Stimulated activated CD8-positive, alpha-beta memory T cell treated with anti-CD3 and anti-CD28 coated beads, Interleukin-4, amount 100 ng/mL, for 4 hours (primary cell): ENCODE measurements at places on chromosomes 2 and 18.

GRCh38 chr2:207525296-207525695 lies 4.5 kb upstream of the CREB1 start:
- DNase-seq: no peak

GRCh38 chr18:24725644-24726415 lies 265.4 kb downstream of the HRH4 start:
- DNase-seq: no peak

DNA sequence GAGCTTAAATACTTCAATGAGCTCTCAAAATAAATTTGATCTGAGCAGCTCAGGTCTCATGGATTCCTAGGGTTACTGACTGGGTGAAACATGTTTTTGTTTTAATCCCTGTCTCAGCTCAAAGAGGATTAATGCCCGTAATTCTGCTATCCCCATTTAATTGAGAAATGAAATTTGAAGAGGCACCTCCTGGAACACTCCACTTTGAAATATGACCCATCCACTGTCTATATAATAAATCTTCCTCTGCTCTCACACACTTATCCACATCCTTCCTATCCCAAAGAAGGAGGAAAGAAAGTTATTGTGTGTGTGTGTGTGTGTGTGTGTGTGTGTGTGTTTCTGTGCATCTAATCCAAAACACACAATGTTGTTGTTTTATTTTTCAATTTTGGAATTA lies 2082.4 kb upstream of the PIK3C3 start:
- DNase-seq: no peak

GRCh38 chr2:224849264-224849663 lies 133.1 kb upstream of the CCDC195 start:
- DNase-seq: no peak

DNA sequence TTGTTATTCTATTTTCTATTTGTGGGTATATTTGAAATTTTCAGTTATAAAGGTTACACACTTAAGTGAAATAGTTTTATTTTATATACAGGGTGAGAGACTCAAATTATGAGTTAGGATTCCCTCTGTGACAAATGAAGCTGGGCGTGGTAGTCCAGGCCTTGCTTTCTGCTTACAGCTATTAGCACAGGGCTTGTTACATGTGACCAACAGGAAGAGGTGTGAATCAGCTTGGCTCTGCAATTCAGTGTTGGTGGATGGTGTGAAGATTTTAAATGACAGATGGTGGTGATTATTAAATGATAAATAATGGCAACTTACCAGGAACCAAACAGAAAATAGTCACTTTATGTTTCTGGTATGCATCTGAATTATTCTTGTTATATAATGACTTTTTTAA lies 64.4 kb upstream of the NOSTRIN start:
- no peak for DNase-seq

DNA sequence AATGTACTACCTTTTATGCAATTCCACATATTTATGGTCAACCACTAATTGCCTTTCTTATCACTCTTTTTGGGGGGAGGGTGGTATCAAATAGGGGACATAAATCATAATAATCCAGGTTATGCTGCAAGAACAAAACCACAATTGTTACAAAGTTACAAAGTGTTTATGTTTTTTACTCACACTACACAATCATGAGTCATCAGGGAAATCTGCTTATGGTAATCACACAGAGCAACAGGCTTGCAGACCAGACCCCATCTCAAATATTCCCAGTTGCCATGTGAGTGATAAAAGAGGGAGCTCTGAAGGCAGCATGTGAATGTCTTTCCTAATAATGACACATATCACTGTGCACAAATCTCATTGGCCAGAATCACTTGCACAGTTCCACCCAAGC lies 304.7 kb upstream of the TMEFF2 start:
- DNase-seq: no peak

DNA sequence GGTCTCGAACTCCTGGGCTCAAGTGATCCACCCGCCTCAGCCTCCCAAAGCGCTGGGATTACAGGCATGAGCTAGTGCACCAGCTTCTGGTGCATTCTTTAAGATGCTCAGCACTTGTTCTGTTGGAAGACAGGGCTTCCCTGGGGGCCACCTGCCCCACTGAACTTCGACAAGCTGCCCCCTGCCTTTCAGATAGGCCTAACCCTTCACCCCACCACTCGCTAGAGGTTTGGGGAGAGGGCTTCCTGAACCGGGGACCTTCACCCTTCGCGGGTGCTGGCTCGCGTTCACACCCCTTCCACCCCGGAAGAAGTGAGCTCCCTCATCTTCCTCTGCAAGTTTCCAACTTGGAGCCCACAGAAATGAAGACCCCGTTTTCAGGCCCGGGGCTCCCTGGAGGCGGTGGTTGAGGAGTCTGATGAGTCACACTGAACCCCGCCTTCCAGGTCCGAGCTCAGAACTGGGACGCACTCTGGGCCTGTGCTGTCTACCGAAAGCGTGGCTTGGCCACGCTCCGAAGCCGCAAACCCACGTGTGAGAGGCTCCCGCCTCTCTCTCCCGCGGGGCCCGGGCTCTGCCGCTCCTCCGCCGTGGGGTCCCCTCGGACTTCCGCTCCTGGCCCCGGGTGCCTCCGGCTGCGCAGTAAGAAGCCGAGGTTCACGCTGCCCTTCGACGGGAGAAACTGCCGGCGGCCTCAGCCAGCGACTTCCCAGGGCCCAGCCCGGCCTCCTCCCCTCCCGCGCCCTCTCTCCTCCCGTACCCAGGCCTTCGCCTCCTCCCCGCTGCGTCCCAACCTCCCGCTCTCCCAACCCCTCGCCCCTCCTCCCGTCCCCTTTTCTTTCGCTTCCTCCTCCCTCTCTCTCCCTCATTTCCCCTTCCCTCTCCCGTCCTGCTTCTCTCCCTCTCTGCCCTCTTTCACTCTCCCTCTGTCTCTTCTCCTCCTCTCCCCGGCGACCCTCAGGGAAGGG lies 47.5 kb upstream of the SP3 start:
- DNase-seq: no peak

DNA sequence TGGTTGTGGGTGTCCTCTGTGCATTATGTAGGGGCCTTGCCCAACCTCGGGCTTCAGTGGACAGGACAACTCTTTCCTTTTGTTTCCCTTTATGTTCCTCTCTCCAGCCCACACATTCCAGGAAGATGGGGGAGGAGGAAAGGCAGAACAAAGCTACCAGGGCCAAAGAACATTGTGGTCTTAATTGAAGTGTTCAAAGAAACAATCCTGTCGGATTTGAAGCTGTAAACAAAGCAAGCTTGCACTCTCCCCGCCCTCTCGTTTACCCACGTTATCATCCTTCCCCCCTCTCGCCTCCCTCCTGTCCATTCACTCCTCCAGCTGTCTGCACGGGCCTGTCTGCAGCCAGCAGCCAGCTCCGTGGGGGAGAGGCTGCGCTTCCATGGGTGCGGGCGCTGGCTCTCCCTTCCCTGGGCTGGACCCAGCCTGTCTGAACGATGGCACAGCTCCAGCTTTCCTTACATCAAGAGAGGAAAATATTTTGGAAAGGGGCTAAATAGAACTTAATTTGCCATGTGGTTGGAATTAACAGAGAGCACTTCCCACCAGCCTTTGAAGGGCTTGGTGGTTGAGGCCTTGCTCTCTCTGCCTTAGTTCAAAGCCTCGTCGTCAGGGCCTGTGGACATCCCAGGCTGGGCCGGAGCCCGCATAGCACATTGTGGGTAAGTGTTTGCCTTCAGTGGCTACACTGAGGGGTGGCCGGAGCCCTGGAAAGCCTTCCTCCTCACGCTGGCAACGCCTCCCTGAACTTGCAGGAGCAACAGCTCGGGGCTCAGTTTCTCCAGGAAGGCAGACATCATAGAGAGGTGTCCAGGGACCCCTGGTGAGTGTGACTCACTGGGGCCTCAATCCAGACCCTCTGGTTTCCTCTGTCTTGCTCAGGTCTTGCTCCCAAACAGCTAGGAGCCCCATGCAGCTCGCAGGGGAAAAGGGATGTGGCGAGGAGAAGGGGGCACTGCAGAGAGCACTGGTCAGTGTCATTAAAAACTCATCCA lies 60.6 kb upstream of the HS6ST1 start:
- DNase-seq: no peak

DNA sequence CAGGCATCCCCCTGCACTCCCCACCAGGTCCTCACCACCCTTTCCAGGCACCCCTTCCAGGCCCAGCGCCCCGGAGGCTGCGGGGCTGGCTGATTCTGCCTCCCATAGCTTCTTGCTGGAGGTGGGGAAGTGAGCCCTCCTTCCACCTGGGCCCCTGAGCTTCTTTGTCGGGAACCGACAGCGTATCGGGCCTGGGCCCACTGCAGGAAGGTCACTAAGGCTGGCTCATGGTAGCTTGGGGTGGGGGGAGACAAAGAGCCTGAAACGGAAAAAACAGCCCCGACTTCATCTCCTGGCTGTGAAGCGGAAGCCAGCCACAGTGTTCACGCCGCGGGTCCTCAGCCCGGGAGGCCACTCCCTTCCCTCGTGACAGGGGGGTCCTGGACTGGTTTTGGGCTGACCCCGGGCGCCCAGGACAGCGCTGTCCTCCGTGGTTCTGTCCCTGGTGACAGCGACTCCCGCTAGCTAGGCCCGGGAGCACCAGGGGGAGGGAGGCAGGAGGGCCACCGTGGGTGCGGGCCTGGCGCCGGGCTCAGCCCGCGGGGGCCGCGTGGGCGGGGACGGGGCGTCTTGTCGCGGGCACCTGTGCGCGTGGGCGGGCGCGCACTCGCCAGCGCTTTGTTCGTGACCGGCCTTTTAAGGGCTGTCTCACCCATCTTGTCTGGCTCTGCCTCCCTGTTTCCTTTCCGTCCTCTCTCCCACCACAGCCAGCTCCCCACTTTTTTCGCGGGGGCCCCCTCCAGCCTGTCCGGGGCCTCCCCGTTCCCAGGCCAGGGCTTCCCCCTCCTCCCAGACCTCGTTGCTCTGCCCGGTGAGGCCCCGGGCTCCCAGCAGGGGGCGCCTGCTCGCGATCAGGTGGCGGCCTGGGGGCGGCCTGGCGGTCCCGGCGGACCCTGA lies 64.9 kb downstream of the DNMT3A start:
- DNase-seq: peak; percentile 58

- no peak for DNase-seq
Measured at GRCh38 chr2:212549941-212550340, 11.3 kb upstream of the ERBB4 start.

DNA sequence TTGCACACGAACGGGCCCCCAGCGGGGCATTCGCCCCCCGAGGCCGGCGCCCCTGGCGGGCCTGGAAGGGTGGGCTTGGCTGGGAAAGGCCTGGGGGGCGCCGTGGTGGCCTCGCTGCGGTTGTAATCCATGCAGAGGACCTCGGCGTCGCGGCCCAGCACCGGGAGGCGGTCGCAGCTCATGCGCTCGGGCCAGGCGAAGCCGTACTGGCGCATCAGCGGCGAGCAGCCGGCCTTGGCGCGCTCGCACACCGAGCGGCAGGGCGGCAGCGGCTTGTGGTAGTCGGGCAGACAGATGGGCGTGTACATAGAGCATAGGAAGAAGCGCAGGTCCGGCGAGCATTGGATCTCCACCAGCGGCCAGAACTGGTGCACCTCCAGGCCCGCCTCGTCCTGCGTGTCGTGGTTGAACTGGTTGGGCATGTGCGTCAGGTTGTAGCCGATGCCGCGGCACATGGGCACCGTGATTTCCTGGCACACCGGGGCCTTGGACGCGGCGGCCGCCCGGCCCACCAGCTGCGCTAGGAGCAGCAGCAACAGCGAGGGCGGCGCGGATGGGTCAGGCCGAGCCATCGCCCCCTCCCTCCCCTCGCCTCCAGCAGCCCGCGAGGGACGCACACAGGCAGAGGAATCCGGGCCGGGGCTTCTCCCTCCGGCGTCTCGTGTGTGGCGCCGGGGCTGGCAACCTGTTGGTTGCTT lies 1.4 kb downstream of the FZD5 start:
- no peak for DNase-seq

DNA sequence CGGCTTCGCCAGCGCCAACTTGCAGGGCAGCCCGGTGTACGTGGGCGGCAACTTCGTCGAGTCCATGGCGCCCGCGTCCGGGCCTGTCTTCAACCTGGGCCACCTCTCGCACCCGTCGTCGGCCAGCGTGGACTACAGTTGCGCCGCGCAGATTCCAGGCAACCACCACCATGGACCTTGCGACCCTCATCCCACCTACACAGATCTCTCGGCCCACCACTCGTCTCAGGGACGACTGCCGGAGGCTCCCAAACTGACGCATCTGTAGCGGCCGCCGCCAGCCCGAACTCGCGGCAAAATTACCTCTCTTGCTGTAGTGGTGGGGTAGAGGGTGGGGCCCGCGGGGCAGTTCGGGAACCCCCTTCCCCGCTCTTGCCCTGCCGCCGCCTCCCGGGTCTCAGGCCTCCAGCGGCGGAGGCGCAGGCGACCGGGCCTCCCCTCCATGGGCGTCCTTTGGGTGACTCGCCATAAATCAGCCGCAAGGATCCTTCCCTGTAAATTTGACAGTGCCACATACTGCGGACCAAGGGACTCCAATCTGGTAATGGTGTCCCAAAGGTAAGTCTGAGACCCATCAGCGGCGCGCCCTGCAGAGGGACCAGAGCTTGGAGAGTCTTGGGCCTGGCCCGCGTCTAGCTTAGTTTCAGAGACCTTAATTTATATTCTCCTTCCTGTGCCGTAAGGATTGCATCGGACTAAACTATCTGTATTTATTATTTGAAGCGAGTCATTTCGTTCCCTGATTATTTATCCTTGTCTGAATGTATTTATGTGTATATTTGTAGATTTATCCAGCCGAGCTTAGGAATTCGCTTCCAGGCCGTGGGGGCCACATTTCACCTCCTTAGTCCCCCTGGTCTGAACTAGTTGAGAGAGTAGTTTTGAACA lies 15.1 kb downstream of the HOXD3 start:
- no peak for DNase-seq

- no peak for DNase-seq
Measured at GRCh38 chr2:112147382-112148168, 9.4 kb downstream of the FBLN7 start.

DNA sequence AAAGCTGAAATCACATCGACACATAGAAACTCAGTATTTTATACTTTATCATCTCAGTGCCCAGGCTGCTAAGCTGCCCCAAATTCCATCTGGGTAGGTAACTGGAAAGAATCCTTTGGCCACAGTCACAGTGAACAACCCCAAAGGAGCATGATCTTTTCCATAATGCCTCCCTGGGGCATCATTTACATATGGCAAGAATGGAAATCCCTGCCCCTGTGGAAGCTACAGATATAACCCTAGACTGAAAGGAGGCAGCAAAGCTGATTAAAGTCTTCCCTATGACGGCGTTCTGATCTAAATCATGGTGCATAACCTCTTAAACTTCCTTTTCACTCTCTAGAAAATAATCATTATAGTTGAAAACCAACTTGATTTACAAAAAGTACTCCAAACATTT lies 41.5 kb downstream of the MAP3K19 start:
- no peak for DNase-seq

GRCh38 chr2:42492691-42493467 lies 903 bp downstream of the KCNG3 start:
- no peak for DNase-seq

DNA sequence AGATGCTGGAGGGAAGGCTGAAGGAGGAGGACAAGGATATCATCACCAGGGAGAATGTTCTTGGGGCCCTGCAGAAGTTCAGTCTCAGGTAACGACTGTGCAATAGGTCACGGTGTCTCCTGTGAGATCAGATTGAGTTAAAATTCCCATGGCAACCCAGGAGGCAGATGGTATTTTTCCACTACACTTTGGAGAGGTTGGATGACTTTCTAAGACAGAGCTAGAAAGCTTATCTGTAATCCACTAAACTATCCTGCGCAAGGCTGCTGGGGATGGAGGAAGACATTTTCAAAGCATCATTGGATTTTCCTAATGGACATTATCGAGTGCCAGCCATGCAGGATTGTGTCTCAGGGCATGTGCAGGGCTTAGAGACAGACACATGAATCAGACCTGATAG lies 74.6 kb downstream of the ARMC9 start:
- DNase-seq: no peak
